ENCODE measurements at places on chromosomes 4 and X.

DNA sequence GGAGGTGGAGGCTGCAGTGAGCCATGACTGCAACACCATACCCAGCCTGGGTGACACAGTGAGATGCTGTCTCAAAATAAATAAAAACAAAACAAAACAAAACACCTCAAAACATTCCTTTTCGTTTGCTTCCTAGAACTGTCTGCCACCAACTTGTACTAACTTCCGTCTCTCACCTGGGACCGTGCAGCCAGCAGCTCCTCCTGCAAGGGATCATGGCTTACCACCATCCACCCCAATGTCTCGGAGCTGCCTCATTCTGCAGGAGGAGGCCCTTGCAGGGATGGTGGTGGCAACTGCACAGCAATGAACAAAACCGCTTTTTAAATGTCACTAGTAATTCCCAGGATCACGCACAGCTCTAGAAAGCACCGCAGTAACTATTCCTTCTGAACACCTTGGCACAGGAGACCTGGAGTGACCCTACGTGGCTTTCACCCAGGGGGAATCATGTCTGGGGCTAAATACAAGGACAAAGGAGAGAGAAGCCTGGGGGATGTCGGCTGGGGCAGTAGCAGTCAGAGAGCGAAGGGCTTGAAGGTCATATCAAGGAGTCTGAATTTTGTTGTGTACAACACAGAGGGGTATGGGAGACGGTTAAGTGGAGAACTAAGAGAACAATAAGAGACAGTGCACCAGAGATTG, 17.4 kb upstream of the KIAA0232 start:
- DNase-seq = no peak

- DNase-seq = no peak
Measured at GRCh38 chrX:24603191-24603590, 44.0 kb downstream of the PCYT1B start.

DNA sequence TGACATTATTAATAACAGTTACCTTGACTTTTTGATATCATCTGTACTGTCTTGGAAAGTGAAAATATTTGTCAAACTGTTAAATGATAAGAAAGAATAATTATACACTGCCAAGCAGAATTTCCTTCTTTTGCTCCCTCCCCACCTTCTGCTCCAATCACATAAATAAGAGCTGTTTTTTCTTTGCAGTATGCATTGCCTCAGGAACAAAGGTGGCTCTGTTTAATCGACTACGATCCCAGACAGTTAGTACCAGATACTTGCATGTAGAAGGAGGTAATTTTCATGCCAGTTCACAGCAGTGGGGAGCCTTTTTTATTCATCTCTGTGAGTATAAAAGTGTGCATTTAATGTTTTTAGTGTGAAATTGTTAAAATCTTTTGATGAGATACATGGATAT, 66.1 kb downstream of the CCKAR start:
- DNase-seq = no peak

DNA sequence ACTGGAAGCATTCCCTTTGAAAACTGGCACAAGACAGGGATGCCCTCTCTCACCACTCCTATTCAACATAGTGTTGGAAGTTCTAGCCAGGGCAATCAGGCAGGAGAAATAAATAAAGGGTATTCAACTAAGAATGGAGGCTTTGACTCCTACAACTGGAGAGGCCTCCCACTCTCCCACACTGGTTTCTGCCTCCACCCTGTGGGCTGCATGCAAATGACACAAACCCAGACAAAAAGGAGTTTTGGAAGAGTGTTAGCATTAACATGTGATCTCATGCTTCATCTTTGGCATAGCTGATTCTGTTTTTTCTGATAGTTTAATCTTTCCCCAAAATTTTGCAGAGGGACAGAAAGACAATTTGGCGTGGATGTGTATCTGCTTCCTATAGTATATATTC, 80.8 kb upstream of the IQCM start:
- DNase-seq = no peak

DNA sequence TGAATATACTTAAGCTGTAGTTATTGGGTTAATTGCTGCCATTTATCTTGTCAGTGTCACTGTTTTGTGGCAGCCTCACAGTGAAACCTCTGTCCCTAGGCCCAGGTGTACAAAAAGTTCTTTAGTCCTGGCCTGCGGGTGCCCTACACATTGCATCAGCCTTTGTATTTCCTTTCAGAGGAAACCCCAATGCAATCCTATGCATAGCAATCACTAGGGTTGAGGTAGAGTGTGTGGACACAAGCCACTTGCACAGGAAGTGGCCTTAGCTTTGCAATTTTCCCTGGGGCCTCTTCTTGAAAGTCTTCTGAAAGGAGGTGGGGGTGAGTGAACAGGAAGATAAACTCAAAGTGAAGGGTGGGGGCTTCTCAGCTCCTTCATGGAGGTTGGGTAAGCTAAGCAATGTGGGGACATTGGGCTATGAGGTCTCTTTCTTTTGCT, 27.8 kb downstream of the VSIG4 start:
- DNase-seq = no peak

DNA sequence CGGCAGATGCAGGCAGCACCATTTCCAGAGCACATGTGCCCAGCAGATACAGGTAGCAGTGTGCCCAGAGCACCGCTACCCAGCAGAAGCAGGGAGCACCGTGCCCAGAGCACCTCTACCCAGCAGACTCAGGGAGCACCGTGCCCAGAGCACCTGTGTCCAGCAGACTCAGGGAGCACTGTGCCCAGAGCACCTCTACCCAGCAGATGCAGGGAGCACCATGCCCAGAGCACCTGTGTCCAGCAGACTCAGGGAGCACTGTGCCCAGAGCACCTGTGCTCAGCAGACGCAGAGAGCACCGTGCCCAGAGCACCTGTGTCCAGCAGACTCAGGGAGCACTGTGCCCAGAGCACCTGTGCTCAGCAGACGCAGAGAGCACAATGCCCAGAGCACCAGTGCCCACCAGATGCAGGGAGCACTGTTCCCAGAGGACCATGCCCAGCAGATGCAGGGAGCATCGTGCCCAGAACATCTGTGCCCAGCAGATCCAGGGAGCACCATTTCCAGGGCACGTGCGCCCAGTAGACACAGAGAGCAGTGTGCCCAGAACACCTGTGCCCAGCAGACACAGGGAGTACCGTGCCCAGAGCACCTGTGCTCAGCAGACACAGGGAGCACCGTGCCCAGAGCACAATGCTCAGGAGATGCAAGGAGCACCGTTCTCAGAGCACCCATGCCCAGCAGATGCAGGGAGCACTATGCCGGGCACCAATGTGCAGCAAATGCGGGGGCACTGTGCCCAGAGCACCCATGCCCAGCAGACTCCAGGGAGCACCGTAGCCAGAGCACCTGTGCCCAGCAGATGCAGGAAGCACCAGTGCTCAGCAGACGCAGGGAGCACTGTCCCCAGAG, 236.4 kb downstream of the DHRSX start:
- peak; percentile 60 for DNase-seq

DNA sequence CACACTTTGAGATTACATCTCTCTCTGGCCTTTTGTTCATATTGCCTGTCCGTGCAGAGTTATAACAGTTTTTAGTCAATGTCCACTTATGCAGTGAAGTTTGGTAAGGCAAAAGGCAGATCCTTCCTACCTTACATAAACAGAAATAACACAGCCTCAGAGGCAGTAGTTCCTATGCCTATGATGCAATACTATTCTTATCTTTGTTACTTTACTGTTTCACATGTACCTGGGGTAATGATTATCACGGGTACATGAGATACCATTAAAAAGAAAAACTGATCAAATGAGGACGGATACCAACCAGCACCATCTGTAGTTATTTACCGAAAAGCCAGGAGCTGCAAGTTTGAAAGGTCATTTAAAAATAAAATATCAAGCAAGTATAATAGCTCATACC, 166.8 kb downstream of the BTC start:
- DNase-seq = no peak

DNA sequence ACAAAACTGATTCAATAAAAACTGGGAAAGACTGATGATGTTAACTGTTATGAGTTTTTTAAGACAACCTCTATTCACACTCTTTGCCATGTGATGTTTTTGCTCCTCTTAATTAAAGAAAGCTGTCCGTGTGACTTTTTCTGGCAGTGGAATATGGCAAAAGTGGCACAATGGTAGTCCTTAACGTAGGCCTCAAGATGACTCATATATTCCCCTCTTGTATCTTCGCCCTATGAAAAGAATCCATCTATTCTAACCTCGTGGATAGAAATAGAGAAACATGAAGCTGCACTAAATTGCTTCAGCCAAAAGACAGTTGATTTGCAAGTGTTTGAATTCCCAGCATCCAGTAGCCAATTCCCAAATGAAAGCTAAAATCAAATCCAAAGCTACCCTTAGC, 603.8 kb upstream of the PCDH7 start:
- DNase-seq = no peak

DNA sequence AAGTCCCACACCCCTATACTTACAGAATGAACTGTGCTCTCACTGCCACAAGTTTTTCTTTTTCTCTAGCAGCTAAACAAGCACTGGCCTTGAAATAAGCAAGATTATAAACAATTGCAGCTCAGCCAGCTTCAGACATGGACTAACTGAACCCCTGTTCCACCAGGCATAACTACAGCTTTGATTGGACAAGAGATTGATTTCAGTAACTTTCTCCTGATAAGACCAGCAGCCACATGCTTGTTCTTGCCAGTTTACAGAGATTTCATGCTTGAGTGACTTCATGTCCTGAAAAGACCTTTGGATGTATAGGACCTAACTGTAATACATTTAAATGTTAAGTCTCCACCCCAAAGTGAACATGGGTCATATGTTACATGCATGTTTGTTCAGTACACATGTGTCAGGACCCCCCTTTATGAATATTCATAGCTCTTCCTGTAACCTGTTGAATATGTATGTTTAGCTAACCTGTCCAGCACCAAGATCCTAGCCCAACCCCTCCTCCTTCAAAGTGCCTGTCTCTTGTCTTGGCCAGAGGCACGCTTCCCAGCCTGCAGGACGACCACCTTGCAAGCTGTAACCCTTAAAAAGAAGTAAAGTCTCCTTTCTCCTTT, 27.9 kb downstream of the ZNF275 start:
- no peak for DNase-seq

GRCh38 chrX:54246866-54247265, 63.8 kb upstream of the FAM120C start:
- no peak for DNase-seq

- no peak for DNase-seq
Measured at GRCh38 chrX:11437642-11438379, 144.6 kb downstream of the AMELX start.

DNA sequence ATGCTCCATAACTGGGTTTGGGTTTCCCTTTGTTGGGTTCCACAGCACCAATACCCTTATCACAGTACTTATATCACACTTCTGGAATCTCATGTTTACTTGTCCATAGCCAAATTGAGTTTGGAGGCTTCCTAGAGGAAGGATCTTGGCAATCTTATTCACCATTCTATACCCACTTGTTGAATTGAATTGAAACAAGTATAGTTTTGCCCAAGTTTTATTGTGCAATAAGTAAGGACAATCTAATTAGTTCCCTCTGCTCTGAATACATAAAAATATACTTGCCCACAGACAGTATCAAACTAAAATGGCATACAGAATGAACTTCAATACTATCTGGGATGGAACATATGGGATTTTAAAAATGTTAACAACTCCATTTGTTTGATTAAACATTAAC, 40.3 kb downstream of the SEC31A start:
- no peak for DNase-seq

- DNase-seq = no peak
Measured at GRCh38 chr4:37948542-37948941, 11.7 kb upstream of the PTTG2 start.

GRCh38 chrX:3232262-3232923, 114.1 kb downstream of the MXRA5 start:
- no peak for DNase-seq

GRCh38 chr4:35358001-35358584, 886.2 kb downstream of the ARAP2 start:
- no peak for DNase-seq

DNA sequence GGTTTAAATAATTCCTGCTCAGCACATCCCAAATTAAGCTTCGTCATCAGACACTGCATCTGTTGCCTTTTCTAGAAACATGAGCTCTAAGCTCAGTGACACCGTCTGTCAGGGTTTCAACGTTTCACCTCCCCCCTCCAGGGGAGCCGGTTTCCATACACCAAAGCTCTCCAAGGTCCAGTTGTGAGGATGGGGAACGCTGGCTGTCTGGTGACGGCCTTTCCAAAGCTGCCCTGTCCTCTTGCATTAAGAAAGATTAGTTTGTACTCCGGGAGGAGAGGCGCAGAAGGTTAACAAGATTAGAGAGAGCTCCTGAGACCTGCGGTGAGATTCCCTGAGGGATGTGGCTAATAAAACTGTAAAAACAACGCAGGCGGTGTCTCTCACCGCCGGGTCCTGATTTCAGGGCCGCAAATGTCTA, 43.2 kb downstream of the ASMT start:
- DNase-seq = no peak

GRCh38 chrX:119760026-119760877, 1.9 kb downstream of the SOWAHD start:
- DNase-seq = no peak

DNA sequence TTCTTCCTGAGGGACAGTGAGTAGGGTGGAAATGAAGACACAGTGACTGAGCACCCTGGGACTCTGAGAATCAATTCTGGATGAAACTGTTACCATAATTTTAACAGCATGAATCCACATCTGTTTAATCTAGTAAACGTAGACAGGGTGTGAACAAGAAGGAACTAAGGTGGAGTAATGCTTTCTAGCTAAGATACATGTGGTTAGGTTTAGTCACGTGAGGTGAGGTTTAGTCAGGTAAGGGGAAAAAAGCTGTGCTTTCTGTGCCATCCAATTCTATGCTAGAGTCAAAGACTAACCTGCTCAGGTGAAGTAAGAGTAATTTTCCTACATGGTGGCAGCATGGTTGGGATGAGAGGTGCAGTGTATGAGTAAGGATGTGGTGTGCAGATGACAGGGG, 54.0 kb upstream of the C4orf54 start:
- no peak for DNase-seq

DNA sequence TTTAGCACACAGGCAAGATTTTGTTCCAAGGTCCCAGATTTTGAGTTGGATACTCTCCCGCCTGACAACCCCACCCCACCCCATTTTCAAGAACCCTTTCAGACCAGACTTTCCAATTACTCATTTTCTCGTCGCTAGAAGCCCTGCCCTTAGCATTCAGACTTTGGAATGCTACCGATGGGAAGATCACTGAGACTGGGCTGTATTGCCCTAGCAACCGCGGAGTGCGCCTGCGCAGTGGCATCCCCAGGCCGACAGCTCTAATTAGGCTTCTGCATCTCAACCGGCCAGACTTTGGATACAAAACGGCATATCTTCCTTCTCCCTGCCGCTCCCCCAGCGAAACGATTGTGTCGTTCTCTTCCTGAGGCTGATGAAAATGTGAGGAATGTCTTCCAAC, 3.4 kb downstream of the MAGEE2 start:
- no peak for DNase-seq

- DNase-seq = no peak
Measured at GRCh38 chr4:7546809-7547367, 112.2 kb upstream of the PSAPL1 start.

- no peak for DNase-seq
Measured at GRCh38 chr4:36133658-36134057, 110.7 kb downstream of the ARAP2 start.

- DNase-seq = no peak
Measured at GRCh38 chr4:150072906-150073714, 5.1 kb upstream of the DCLK2 start.
